ENCODE measurements at places on chromosomes 13 and 19.

- no peak for DNase-seq
Measured at GRCh38 chr13:49046519-49046918, 70.8 kb downstream of the FNDC3A start.

DNA sequence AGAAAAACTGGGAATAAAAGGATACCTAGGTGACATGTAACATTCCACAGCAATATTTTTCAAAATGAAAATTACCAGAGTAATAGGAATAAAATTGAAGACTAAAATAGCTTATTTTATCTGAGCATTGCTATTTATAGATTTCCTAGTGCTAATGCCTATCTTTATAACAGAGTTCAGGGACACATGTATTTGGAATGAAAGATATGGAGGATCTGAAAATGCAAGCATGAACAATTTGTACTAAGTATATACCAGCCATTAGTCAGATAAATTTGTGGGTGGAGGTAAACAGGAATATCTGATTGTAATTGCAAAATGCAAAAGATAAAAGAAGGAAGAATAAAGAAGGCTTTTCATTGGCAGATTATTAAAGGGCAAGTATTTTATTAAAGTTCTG is 345.9 kb downstream of the GPC5 start:
- DNase-seq, result no peak

GRCh38 chr13:107239213-107239612 is 671.3 kb upstream of the ARGLU1 start:
- no peak for DNase-seq

- DNase-seq, result no peak
Measured at GRCh38 chr13:97436845-97437244, 2.9 kb downstream of the RAP2A start.

DNA sequence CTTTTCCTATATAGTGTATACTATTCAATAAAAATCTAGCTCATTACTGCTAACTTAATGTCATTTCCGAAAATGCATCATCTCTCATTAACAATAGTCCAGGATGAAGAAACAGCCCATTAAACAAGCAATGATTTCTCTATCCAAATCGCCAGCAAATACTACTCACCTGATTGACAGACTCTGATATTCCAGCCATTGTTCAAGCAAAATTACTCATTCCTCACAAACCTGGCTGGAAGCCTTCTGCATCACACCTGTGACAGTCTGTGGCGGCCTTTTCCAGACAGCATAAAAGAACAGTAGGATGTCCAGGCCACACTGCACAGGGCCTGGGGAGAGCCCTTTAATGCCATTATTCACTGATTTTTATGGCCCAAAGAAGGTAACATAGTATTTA is 115.9 kb downstream of the ABCC4 start:
- DNase-seq, result no peak

GRCh38 chr13:22375151-22375550 is 704.3 kb downstream of the FGF9 start:
- no peak for DNase-seq

GRCh38 chr19:55080968-55081769 is 5.5 kb downstream of the EPS8L1 start:
- DNase-seq, result peak; percentile 95

DNA sequence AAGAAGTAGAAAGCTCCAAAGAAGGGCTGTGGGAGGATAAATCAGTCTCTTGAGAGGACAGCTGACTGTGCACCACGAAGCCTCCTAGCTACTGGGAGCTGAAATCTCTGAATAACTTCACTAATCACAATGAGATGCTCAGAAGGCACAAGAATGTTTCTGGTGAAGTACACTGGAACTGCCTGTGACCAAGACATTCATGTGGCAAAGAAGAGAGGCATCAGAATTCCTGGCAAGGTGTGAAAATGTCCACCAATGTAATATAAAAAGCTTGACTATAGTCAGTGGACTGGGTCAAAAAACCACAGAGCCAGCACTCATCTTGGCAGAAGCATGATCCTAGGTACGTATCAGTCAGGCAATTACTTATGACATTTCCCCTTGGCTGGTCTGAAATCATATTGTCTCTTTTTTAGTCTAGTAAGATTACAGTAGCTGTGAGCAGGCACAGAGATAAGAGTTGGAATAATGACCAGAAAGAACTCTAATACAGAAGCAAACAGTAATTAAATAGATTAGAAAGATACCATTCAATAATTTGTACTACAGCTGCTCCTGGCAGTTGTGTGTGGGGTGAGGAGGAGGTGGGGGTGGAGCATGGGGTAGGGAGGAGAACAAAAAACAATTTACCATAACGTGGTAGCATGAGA is 434.7 kb downstream of the DIAPH3 start:
- no peak for DNase-seq

GRCh38 chr13:107079423-107080049 is 511.6 kb upstream of the ARGLU1 start:
- no peak for DNase-seq

- no peak for DNase-seq
Measured at GRCh38 chr13:114275304-114275703, 6.1 kb upstream of the UPF3A start.

DNA sequence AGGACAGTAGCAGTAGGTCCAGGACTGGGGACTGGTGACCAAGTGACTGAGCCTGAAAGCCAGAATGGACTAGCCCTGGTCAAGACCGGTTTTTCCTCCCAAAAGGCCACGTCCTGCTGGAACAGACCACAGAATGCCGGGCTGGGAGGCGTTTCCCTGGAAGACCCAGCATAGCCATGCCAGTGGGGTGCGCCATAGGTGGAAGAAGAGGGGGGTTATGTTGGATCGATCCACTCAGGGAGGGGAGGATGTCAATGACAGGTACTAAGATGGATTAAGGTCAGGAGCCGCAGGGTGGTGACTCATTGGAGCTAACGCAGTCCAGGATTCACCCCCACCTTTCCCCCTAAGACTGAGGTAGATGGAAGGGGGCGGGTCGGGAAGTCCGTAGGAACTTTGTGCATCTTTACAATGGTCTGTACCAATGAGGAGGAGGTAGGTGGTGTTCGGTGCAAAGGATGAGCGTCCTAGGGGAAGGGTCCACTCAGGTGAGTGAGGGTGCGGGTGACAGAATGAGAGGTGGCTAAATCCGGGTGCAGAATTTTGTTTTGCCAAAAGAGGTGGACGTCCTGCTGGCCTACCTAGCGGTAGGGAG is 21.0 kb downstream of the VASP start:
- no peak for DNase-seq

DNA sequence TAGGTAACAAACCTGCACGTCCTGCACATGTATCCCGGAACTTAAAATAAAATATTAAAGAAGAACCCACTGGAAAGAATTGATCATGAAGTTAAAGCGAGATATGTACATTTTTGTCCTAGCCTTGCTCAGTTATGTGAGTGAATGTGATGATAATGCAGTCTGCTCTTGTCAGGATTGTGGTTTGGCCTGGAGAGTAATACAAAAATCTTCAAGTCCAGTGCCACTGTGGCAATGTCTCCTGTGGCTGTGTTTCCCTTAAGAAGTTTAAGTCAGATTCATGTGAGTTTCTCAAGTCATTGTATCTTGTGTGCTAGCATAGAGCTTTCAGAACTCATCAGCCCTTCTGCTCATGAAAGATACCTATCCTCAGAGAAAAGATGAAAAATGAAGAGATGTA is 18.0 kb upstream of the ITGBL1 start:
- no peak for DNase-seq

DNA sequence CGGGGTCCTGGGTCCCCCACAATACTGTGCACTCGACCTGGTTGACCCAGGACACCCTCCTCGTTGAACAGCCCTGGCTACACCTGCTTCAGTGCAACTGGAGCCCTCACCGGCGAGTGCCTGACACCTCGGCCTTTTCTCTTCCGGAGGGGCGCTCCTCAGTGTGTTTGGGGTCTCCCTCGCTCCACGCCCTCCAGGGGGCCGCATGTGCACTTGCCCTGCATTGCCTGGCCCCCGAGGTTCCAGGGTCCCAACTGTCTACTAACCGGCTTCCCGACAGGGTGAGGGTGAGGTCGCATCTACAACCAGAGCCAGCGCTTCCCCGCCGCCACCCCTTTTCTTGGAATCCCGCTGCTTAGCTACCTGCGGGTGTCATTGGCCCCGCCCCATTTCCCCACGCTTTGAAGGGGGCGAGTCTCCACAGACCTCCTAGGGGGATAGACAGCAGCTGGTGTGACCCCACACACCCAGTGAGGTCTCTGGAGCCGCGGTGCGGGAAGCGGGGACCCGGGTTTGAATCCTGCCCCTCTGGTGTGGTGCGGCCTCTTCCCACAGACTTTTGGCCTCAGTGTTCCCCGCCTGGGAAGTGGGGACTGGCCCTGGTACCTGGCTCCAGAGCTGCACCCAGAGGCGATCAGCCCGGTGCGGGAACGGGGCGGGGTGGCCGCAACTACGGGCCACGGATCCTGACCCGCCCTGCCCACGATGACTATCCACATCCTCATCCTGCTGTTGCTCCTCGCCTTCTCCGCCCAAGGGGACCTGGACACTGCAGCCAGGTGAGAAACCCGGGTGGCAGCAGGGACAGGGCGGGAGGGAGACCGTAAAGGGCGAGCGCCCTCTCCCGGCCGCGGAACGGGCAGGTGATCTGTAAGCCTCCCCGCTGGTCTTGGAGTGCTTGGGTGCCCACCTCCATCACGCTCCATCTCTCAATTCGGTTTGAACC is at the start of gene ADM5:
Gene ADM5 (plus strand): TSS at position 462 of the 946 bp plus-strand sequence. CDS start 244 bp downstream, at position 706.
- peak; percentile 74 for DNase-seq

DNA sequence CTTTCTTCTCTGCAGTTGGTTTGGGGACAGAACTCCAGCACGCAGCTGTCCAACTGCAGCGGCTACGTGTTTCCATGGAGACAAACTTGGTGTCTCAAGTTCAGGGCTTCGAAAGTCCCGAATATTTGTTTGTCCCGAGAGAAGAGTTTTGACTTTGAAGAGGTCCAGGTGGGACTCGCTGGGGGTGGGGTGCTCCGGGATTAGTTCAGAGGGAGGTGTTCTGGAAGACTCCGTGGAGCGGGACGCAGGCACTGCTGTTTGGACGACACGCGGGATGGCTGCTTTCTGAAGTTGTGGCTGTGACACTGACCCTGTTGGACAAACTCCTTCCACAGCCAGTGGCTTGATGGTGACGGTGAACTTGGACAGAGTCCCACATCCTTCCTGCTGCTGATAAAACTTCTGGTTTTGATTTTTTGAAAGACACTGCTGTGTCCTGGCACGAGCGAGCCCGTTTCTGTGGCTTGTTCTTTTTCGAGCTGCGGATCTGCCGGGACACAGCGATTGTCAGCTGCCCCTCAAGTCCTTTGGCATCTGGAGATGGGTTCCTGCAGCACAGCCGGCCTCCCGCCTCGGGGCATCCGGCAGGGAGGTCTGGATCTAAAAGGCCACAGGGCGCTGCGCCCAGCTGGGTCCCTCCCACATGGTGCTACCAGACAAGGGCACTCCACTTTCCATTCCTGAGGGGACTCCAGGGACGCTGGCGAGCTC is 15.9 kb upstream of the RANBP3 start:
- DNase-seq, result no peak

- peak; percentile 78 for DNase-seq
Measured at GRCh38 chr19:41792513-41793413, 3.6 kb upstream of the CEACAM3 start.

DNA sequence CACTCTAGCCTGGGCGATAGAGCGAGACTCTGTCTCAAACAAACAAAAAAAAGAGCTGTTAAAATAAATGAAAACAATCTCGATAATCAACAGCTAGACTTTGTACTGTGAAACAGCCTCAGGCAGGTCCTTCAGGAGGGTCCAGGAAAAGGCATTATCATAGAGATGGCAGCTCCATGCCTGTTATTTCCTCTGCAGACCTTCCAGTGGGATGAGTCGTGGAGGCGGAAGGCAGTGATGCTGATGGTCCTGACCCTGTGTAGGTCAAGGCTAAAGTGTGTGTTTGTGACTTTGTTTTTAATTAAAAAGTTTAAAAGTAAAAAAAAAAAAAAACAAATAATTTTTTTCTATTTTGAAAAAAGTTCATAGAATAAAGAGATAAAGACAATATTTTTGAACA is 117.4 kb downstream of the TNFRSF19 start:
- no peak for DNase-seq

- no peak for DNase-seq
Measured at GRCh38 chr13:113924184-113924901, 49.5 kb downstream of the C13orf46 start.

DNA sequence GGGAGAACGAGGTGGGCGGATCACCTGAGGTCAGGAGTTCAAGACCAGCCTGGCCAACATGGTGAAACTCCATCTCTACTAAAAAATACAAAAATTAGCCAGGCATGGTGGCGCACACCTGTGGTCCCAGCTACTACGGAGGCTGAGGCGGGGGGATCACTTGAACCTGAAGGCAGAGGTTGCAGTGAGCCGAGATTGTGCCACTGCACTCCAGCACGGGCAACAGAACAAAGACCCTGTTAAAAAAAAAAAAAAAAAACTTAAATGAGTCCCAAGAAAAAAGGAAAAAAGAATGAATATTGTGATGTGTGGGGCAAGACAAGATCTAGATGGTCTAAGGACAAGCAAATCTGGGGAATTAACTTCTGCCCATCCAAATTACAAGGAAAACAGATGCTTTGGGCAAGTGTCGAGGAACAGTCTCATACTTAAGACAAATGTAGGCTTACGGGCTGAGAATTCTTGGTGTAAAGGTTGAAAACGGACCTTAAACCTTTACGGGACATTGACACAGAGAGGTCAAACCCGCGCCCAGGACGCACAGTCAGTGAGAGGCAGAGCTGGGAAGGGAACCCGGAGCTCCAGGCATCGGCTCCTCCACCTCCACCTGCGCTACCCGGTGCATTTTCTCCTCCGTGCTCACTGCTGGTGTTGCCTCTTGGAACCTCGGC is 656 bp upstream of the ZNF324 start:
- DNase-seq, result no peak

DNA sequence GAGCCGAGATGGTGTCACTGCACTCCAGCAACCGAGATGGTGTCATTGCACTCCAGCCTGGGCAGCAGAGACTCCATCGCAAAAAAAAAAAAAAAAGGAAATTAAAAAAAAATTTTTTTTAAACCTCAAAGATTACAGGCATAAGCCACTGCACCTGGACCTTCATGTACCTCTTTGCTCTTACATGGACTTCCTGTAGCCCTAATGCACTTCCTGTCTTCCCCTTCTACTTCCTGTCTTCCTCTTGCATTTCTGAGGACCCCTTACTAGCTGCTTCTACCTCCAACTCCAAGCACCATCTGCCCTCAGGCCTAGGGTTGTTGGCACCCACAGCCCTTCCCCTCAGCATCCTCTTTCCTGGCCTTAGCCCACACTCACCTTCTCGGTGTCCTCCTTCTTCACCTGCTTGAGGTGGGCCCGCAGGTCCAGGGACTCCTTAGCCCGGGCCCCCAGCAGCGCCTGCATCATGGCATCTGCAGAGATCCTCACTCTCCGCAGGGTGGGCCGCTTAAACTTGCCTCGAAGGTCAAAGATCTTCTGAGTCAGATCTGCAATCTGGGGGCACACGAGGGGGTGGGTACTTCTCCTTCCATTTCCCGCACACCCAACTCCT is 3.8 kb downstream of the TNNI3 start:
- no peak for DNase-seq

- no peak for DNase-seq
Measured at GRCh38 chr13:104553896-104554295, 1487.7 kb upstream of the SLC10A2 start.

DNA sequence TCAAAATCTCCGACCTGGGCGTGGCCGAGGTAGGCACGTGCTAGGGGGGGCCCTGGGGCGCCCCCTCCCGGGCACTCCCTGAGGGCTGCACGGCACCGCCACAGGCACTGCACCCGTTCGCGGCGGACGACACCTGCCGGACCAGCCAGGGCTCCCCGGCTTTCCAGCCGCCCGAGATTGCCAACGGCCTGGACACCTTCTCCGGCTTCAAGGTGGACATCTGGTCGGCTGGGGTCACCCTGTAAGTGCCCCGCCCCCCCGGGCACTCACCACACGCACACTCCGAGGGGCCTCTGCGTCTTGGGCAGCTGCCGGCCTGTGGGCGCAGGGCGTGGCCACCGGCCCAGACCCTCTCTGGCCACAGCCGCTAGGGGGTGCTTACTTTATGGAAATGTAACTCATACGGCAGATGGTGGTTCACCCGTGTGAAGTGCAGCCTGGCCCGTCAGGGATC is 14.9 kb downstream of the STK11 start:
- no peak for DNase-seq
